Hematopoietic multipotent progenitor cell (in vitro differentiated cells): ENCODE measurements at places on chromosomes 2 and 18. TPM values are rescaled to one million over a fixed set of nuclear protein-coding genes. Genes with fewer than 3 reads are reported as not detected.

DNA sequence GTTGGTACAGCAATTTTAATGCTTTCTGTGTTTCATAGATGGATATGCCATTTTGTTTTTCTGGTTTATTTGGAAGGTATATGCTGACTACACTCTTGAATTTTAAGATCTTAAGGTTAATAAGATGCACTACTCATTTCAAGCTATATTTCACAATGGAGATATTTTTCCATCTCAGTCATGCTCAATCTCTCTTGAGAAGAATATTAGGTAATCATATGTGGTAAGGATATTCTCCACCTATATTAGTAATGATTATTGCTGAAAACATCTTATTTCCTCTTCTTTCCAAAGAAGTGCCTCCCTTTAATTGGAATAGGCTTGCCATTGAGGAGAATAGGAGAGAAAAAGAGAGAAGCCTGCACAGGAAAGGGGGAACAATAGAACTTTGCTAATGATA is 40.1 kb downstream of the EPB41L3 start:
- no peak for DNase-seq

Gene UGT1A7
- not detected for total RNA-seq

Gene ORC4
- total RNA-seq, result 20.2 TPM

Gene CNRIP1
- 40.7 TPM for total RNA-seq

Gene CNDP2
- 47.1 TPM for total RNA-seq

- no peak for DNase-seq
Observed at GRCh38 chr2:61705625-61706024, 148.2 kb downstream of the FAM161A start.

GRCh38 chr2:48600917-48601316 is 16.7 kb upstream of the GTF2A1L start:
- no peak for DNase-seq

DNA sequence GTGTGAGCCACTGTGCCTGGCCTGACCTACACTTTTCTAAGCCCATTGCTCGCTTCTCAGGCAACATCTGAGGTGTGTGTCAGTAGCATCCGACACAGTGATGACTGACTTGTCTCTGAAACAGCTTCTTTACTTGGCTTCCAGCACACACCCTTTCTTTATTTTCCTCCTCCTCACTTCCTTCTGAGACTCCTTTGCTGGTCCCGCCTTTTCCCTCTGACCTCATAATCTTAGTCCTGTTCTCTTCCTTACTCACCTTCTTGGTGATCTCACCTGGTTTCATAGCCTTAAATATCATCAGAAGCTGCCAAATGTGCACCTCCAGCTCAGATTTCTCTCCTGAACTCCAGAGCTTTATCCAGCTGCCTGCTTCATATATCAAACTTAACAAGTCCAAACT is 66.6 kb upstream of the PELI1 start:
- no peak for DNase-seq

GRCh38 chr18:49638891-49639557 is 77.2 kb downstream of the LIPG start:
- DNase-seq, result no peak

- DNase-seq, result no peak
Observed at GRCh38 chr18:26471027-26471426, 77.3 kb downstream of the KCTD1 start.

DNA sequence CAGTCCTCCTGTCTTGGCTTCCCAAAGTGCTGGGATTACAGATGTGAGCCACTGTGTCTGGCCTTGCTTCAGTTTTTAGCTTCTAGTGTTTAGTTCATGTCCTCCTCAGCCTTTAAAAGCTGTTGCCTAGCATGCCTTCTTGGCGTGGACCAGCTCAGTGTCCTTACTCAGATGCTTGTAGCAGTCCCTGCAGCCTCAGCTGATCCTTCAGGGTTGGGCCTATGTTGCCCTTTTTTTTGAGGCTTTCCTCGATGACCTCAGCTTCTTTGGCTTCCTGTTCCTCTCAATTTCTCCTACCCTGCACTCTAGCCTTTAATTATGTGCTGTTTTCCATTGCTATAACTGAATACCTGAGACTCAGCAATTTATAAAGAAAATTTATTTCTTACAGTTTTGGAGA is 57.7 kb downstream of the TANC1 start:
- DNase-seq, result no peak

Gene PPP1R1C
- not detected for total RNA-seq

GRCh38 chr2:234273887-234274584 is 222.8 kb downstream of the ARL4C start:
- DNase-seq, result no peak
